Naive B cell (primary cell): ENCODE measurements at places on chromosomes 3 and 15. TPM values are rescaled to one million over a fixed set of nuclear protein-coding genes. Genes with fewer than 3 reads are reported as not detected.

Gene NDN
- not detected for polyA plus RNA-seq

DNA sequence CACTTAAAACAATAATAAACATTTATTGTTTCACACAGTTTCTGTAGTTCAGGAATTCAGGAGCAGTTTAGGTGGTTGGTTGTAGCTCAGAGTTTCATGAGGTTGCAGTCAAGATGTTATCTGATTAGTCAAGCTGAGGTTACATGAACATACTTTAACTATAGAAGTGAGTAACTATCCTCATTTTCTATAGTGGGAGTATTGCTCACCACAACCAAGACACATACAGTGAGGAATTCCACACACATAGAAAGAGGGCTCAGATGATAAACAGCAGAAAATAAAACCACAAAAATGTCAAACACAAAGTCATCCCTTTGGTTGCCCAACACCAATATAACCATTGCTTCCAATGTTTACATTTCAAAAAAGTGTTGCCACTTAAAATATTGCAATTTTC, 13.6 kb downstream of the SCN11A start:
- no peak for DNase-seq

Gene EIF2B5
- polyA plus RNA-seq, result 40.4 TPM

Gene SECISBP2L
- polyA plus RNA-seq, result 55.2 TPM

GRCh38 chr3:22361521-22361920, 610.5 kb upstream of the ZNF385D start:
- DNase-seq, result no peak

Gene CLDN1
- polyA plus RNA-seq, result not detected

Gene CLDN18
- not detected for polyA plus RNA-seq

DNA sequence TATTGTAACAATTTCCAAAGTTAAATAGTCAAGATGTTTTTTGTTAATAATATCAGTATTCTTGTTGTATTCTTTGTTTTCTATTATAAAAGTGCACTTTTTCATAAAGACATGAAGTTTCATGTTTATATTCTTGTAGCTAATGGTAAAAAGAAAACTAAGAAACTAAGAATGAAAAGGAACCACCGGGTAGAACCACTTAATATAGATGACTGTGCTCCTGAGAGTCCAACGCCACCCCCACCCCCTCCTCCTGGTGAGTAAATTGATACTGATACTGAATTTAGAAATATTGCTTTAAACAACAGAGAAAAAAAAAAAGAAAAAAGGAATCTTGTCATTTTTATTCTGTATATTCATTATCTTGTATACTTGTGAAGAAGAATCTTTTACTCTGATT, 13.4 kb downstream of the DHFR2 start:
- DNase-seq, result no peak

DNA sequence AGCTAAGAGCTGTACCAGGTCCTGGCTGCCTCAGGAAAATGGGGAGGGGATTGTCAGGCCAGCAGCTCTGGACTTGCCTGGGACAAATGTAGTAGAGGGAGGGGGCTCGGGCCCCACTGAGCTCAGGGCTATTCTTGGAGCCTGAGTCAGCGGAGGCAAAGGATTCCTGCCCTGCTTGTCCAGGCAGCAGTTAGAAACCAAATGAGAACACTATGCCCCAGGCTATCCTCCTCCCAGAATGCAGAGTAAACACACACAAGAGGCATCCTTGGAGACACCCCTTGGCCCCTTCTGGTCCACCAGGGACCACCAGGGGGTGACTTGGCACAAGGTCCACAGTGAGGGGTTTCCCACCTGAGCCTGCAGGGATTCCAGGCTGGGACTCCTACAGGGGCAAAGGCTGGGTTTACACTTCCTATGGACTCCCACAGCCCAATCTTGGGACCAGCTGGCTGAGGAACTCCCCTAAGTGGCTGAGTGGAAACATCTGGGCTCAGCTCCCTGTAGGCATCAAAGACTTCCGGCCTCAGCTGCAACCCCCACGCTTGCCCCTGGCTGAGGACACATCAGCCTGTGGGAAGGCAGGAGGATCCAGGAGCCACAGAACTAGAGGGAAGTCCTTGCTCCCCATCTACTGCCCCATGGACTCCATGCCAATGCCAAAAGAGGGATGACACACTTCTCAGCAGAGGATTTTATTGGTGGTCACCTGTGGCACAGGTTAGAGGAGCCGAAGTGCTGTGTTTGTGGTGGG, 3.4 kb upstream of the COL7A1 start:
- no peak for DNase-seq

Gene GOLGA8R
- 0.14 TPM for polyA plus RNA-seq

Gene ALDH1A2
- not detected for polyA plus RNA-seq

Gene EXD1
- polyA plus RNA-seq, result not detected

DNA sequence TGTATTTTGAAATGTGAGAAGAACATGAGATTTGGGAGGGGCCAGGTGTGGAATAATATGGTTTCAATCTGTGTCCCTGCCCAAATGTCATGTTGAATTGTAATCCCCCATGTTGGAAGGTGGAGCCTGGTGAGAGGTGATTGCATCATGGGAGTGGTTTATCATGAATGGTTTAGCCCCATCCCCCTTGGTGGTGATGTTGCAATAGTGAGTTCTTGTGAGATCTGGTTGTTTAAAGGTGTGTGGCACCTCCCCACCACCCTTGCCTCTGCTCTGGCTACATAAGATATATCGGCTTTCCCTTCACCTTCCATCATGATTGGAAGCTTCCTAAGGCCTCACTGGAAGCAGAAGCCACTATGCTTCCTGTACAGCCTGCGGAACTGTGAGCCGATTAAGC, 23.9 kb upstream of the TMEM108 start:
- no peak for DNase-seq

GRCh38 chr3:184260724-184261269, 556 bp downstream of the CAMK2N2 start:
- DNase-seq, result no peak

- no peak for DNase-seq
Measured at GRCh38 chr3:116337229-116337628, 108.1 kb downstream of the LSAMP start.

DNA sequence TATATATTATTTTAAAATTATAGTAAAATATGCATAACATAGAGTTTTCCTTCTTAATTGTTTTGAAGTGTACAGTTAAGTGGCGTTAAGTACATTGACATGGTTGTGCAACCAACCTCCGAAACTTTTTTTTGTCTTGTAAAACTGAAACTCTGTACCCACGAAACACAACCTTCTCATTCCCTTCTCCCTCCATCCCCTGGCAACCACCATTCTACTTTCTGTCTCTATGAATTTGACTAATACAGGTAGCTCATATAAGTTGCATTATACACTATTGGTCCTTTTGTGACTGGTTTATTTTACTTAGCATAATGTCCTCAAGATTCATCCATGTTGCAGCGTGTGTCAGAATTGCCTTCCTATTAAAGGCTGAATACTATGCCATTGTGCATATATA, 179.4 kb downstream of the SATB1 start:
- no peak for DNase-seq

- no peak for DNase-seq
Measured at GRCh38 chr3:193882091-193882490, 253.9 kb upstream of the HES1 start.

- no peak for DNase-seq
Measured at GRCh38 chr3:34263101-34263621, 464.7 kb downstream of the PDCD6IP start.

DNA sequence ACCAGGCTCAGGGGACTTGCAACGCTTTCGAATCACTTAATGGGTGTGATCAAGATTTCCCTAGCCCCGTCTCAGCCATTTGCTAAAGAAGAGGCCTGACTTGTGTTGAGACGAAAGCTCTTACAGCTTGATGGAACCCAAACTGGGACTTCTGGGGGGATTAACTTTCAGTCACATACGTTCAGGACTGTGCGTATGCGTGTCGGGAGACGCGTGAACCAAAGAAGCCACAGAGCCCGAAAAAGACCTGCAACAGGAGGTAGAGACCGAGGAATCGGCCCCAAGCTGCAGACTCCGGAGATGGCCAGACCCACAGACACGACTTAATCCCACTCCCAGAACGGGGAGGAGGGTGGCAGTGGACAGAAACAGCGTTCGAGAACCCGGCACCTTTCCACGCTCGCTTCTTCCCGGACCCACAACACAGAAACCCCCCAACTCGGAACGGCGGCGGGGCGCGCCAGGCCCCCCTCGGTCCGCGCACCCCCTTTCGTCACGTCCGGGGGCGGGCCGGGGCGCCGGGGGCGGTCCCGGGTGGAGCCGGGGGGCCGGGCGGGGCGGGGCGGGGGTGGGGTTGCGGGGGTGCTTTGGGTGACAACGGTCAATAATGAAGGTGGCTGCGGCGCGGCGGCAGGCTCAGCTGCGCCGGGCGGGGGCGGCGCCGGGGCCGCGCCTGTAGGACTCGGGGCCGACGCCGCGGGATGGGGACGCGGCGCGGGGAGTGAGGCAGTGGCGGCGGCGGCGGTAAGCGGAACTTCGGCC, at the start of gene ATP11B:
Gene ATP11B, plus strand, starts transcription at position 604 of the 762 bp plus-strand sequence. CDS start 256 bp downstream, outside the sequence.
- peak; percentile 83 for DNase-seq

- DNase-seq, result no peak
Measured at GRCh38 chr15:72179950-72180581, 17.5 kb downstream of the GRAMD2A start.

Gene C3orf85
- not detected for polyA plus RNA-seq

DNA sequence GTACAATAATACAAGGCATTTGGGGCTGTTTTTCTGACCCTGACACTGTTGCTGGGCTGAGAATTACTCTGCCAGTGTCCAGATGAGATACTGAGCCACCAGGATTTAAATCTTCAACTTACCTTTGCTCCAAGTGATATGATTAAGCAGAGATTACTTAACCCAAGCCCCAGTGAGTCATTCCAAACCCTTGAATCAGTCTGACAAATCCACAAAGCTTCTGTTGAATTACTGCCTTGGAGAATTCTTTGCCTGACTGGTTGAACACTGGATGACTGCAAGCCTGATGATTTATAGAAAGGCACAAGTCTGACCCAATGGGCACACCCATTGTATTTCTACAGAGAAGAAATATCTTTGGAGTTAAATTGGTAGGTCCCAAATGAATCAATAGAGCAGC, 88.2 kb upstream of the TSC22D2 start:
- DNase-seq, result no peak

GRCh38 chr15:65833501-65834205, 35.6 kb upstream of the RAB11A start:
- DNase-seq, result no peak

- DNase-seq, result no peak
Measured at GRCh38 chr3:188814581-188814980, 357.2 kb upstream of the TPRG1 start.

Gene CCDC33
- polyA plus RNA-seq, result not detected

Gene CISH
- not detected for polyA plus RNA-seq

- DNase-seq, result peak; percentile 21
Measured at GRCh38 chr3:129238945-129239705, 10.3 kb upstream of the COPG1 start.

DNA sequence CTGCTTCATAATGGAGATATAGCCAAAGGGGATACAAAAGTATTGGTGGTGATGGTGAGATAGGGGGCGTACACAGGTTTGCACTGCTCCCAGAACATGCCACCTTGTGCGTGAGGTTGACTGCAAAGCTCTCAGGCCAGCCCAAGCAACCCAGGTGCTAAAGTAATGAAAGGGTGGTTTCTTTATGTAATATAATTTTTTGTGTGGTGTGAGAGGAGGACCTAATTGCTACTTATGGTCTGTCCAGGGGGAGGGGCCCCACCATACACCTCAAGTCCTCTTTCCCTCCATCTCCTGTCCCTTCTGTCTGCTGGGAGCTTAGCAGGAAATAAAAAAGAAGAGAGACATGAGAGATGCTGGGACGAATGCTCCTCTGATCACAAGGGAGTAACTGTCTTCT, 53.8 kb downstream of the STARD5 start:
- DNase-seq, result no peak
